ENCODE measurements at places on chromosomes 3 and 15.

DNA sequence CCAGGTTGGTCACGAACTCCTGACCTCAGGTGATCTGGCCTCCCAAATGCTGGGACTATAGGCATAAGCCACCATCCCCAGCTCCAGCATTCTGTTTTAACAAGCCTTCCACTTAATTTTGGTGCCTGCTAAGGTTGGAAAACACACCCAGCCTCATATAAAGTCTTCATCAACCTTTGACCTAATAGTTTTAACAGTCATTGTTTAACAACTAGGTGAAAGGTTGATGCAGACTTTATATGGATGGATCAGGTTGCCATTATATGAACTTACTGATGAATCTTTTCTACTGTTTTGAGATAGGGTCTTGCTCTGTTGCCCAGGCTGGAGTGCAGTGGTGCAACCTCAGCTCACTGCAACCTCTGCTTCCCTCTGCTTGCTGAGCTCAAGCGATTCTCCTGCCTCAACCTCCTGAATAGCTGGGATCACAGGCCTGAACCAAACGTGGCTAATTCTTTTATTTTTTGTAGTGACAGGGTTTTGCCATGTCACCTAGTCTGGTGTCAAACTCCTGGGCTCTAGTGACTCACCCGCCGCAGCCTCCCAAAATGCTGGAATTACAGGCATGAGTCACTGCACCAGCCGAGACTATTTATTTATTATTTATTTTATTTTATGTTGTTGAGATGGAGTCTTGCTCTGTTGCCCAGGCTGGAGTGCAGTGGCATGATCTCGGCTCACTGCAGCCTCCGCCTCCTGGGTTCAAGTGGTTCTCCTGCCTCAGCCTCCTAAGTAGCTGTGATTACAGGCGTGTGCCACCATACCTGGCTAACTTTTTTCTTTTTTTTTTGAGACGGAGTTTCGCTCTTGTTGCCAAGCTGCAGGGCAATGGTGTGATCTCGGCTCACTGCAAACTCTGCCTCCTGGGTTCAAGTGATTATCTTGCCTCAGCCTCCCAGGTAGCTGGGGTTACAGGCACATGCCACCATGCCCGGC is 3.1 kb upstream of the RPAP1 start:
- peak; percentile 52 for DNase-seq

DNA sequence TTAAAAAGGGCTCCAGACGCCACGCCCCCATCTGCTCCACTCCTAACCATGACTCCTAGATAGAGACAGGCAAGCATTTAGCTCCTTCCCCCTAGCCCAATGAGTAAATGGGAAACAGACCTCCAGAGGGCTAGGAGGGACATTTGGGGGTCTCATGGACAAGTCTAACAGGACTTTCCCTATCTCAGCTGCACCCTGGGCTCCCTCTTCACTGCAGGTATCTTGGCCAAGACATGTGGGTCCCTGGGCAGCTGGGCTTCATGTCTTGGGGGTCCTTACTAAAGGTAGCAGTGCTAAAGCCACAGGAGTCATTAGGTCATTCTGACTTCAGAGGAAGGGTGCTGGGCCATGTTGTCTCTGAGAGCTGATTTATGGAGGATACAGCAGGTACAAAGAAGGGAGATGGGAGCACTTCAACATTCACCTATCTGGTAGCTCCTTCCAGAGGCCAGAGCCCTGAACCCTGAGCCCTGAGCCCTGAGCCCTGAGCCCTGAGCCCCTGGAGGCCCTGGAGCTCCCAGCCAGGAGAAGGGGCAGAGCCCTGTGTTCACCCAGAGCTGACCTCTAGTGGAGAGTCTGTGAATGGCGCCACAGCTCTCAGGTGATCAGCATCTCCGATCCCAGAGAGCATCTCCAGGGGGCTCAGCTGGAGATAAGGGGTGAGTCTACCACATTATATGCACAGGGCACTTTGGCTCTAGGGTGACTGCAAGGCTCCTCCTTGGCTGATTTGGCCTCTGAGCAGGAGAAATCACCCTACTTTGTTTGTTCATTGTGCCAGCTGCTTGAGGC is 40.1 kb upstream of the EPHB1 start:
- DNase-seq, result peak; percentile 31

DNA sequence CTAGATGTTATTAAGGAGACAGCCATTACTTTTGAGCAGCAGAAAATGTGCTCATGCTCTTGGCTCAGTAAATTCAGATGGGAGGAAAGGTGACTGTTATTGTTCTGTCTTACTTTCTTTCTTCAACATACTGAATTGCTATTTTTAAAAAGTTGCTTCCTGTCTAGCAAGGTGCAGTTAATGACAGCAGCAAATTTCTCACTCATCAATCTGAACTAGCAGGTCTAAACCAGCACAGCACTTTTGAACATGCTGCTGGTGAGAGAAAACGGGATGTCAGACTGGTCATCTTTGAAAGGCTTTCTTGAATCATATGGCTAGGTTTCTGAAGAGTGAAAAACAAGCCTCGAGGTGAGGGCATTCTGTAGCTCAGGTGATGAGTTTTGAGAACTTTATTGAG is 384.7 kb downstream of the MFSD1 start:
- no peak for DNase-seq

DNA sequence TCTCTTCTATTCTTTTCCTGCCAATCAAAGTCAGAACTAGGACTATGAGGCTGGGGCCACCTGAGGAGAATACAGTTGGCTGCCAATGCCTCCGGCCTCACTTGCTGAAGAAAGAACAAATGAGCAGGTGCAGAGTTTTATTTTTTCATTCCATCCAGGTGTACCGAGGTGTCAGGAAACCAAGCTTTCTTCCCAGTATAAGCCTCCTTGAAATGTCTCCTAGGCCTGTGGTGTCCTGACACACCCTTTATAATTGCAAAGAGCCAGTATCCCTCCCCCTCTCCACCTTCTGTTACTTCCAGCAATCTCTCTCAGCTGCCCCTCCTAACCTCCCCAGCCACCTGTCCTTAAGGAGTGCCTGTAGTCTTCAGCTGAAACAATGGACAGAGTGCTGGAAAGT is 127.9 kb downstream of the SLC9A9 start:
- no peak for DNase-seq

- DNase-seq, result peak; percentile 89
These were observed 113.6 kb upstream of the ICE2 start for GRCh38 chr15:60592371-60593169.

- DNase-seq, result peak; percentile 38
These were observed 161.3 kb downstream of the AKAP13 start for GRCh38 chr15:85541744-85542143.

- no peak for DNase-seq
These were observed 154.0 kb upstream of the TGFBR2 start for GRCh38 chr3:30452446-30452845.

DNA sequence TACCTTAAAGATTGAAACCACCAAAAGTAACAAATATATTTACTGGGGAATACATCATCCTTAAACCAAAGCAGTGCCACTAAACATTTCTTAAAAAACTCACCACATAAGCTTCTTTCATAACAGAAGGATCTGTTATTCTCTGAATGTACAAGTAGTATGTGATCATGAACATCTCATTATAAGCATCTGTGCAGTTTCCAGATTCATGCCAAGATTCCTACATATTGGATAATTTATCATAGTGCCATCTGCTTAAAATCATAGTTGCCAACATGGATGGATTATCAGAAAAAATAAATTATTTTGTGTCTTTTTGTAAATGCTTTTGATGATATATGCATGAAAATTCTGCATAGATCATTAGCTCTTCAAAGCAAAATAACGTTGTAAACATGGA is 21.8 kb upstream of the BCHE start:
- DNase-seq, result no peak

DNA sequence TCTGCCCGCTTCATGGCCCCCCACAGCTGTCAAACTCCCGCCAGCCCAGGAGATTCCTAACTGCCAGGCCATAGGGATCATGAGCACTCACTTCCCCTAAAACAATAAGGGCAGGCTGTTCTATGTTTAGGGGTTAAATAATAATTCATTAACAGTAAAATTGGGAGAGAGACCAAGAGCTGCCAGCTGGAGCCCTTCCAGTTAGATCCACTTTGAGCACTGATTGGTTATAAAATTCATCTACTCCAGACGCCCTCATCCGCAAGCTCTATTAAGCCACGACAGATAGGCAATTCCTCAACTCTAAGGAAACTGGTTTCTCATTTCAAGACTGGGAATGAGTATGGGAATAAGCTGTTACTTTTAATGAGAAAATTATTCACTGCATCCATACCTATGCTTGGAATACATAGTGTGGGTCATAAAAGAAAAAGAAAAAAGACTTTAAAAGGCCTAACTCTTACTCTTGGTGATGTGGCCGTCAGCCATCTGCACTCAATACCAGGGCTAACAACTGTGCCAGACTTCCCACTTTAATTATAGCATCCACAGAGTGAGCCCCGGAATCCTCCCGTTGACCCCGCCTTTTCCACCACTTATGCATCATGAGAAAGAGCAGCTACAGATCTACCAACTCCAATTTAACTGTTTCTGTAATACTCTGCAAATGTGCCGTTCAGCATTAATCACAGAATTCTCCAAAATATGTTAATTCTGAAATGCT is 44.5 kb downstream of the IL17RD start:
- DNase-seq, result no peak

DNA sequence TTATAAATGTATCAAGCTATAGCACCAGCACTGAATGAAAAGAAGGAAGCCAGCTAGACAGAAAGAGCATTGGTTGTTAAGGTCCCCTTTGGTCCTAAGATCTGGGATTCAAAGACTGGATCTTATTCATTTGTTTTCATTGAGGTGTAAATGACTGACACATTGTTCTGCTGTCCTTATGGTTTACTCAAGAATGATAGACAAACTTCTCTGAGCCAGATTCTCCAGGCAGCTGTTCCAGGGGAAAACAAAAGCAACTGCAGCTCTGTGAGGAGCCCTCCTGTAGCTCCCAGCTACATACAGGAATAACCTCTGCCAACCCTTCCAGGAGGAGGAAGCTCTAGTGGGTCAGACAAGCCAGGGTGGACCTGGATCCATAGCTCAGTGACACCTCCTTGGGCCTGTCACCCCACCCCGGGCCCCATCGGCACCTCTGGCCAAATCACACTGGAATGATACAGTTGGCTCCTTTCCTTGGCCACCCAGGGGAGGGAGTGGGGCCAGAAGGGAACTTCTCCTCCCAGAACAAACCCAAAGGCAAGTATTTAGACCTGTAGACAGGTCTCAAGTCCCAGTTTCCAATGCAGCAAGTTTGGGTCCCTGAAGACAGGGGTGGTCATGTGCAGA is 57.8 kb downstream of the ZNF621 start:
- no peak for DNase-seq

DNA sequence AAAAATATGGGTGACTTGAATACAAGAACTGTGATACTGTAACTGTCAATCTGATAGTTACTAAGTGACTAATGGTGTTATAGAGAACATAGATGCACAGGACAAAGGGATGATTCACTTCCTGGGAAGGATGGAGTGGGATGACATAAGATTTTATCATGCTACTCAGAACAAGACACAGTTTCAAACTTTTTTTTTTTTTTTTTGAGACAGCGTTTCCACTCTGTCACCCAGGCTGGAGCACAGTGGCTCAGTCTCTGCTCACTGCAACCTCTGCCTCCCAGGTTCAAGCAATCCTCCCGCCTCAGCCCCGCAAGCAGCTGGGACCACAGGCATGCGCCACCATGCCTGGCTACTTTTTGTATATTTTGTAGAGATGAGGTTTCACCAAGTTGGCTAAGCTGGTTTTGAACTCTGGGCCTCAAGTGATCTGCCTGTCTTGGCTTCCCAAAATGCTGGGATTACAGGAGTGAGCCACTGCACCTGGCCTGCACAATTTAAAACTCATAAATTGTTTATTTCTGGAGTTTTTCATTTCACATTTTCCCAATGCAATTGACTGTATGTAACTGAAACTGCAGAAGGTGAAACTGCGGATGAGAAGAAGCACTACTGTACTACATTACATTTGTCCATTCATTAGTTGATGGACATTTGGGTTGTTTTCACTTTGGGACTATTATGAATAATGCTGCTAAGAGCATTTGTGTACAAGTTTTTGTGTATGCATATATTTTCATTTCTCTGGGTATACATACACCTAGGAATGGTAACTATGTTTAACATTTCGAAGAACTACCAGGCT is 40.6 kb downstream of the ADIPOQ start:
- peak; percentile 89 for DNase-seq

- no peak for DNase-seq
These were observed 148.3 kb downstream of the DNAJB8 start for GRCh38 chr3:128318275-128318941.

GRCh38 chr15:65088643-65089021 is 12.1 kb downstream of the KBTBD13 start:
- no peak for DNase-seq

GRCh38 chr3:99498550-99499234 is 139.7 kb upstream of the COL8A1 start:
- DNase-seq, result peak; percentile 71

DNA sequence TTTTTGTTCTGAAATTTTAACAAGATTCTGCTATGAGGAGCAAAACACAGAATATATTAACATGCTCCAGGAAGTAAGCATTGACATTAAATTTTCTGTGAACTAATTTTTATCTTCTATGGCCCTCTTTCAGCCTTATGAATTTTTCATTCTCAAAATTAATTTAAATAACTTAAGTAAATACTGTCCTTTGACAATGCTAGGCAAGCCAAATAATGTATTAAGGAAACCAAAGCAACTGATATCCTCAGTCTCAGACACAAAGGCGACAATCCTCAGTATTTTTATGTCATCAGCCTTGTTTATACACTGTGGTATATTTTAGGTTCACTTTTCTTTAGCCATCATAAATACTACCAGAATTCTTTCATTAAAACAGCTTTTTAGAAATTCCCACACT is 159.8 kb downstream of the CGGBP1 start:
- no peak for DNase-seq

DNA sequence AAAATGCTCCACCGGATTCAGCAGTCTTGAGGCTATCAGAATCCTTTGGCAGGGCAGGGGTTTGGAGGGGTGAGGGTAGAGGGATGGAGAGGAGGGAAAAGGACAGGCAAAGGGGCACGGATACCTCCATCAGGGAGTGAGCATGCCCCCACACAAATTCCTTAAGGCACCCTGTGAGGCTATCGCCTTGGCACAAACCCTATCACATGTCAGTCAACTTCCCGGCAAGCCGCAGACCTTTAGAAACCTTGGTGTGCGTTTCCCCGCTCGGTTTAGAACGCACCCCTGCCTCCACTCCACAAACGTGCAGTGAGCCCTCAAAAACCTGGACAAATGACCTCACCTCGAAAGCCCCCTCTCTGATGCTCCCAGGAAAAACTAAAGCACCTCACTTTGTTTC is 422 bp upstream of the SETMAR start:
- no peak for DNase-seq

DNA sequence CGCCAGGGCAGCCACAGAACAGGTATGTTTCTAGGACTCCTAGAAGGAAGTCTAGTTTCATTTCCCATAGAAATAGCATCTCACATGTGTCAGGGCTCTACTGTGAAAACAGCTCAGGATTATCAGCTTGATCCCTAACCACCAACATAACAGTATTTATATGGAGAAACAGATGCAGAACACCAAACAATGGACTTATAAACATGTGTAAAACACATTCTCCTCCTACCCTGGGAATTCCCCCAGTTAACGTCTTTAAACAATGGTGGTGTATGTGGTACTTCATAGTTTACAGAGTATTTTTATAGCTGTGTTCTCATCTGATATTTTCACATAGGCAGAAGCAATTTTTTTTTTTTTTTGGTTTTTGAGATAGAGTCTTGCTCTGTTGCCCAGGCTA is 9.7 kb downstream of the TNFSF10 start:
- DNase-seq, result peak; percentile 59

- DNase-seq, result no peak
These were observed 29.4 kb downstream of the SV2B start for GRCh38 chr15:91129436-91129835.

GRCh38 chr3:15345066-15345607 is 12.8 kb upstream of the SH3BP5 start:
- DNase-seq, result no peak
